ENCODE measurements at places on chromosomes 6 and 20.

DNA sequence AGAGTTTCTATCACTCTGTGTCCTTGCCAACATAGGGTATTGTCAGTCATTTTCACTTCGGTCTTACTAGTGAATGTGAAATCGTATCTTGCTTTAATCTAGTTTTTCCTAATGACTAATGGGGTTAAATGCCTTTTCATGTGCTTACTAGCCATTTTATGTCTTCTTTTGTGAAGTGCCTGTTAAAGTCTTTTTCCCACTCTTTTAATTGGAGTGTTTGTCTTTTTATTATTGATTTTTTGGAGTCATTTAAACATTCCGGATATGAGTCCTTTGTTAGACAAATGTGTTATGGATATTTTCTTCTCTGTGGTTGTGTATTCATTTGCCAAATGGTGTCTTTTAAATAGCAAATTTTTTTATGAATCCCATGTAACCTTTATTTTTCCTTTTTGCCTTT is 194.6 kb downstream of the CDH26 start:
- DNase-seq = no peak

GRCh38 chr6:53432318-53433161 is 83.8 kb upstream of the ELOVL5 start:
- no peak for DNase-seq

- DNase-seq = no peak
Observed at GRCh38 chr6:64037427-64037826, 401.8 kb downstream of the PHF3 start.

DNA sequence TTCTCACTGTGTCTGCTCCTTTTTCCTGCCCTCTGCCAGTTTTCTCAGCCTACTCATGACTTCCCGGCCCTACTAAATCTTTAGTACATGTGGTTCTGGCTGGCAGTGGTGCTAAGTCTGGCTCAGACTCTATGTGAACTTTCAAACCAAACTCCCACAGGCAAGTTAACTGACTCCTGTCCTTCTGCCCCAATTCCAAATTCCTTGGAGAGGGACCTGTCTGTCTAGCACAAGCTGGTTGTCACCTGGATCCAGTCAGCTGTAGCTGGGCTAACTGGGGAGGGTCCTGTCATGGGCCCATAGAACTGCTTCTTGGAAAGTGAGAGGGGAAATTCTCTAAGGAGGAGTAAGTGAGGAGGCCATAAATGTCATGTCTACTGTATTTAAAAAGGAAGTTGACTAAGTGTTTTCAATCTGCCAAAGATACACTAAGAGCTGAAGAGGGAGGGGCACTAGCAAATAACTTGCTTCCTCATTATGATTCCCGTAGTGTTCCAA is 240.1 kb downstream of the KCNQ5 start:
- DNase-seq = no peak

DNA sequence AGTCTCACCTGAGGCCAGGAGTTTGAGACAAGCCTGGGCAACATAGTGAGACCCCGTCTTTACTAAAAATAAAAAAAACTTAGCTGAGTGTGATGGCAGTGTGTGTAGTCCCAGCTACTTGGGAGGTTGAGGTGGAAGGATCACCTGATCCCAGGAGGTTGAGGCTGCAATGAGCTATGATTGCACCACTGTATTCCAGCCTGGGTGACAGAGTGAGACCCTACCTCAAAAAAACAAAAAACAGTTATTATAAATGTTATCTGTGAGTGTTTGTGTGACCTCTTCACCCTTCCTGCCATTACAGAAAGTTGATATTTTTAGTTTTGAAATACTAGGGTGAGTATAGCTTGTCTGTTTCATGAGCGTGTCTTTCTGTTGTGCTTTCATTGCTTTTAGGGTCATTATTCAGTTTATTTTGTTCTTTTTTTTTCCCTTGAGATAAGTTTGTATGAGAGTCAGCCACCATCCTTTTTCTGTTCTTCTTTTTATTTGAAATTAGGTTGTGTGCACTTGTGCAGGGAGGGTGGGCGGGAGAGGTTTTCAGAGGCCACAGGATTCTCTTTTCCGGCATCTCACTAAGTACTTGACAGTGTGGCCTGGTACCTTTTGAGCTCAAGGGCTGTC is 26.2 kb downstream of the CDYL start:
- no peak for DNase-seq

GRCh38 chr6:99905209-99906106 is 88.6 kb downstream of the MCHR2 start:
- no peak for DNase-seq

GRCh38 chr6:48564036-48564820 is 453.2 kb upstream of the PTCHD4 start:
- DNase-seq = no peak

DNA sequence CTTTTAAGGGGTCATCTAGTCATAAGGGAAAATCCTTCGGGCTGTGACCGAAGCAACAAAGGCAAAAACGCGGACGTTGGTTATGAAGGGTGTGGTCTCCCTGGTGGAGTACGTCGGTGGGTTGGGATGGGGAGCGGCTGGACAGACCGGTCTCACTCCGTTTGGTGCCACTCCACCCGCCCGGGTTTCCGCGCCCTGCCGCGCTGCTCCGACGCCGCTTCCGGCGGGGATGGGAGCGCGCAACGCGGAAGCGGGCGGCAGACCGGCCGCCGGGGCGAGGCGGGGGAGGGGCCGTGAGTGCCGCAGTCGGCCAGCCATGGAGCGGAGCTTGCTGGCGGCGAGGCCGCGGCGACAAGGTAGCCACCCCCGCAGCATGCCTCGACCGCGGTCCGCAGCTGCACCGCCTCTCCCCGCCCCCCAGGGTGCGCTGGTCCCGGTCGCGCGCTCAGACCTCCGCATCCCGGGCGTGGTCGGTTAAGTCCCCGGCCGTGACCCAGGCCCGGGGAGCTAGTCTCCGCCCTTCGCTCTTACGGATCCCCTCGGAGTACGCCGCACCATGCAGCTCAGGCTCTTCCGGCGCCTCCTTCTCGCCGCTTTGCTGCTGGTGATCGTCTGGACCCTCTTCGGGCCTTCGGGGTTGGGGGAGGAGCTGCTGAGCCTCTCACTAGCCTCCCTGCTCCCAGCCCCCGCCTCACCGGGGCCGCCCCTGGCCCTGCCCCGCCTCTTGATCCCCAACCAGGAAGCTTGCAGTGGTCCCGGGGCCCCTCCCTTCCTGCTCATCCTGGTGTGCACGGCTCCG is at the start of gene B3GALT4:
TSS of gene B3GALT4 (plus strand) at position 260 of the 799 bp plus-strand sequence. CDS start at position 557, 297 bp downstream.
- no peak for DNase-seq

DNA sequence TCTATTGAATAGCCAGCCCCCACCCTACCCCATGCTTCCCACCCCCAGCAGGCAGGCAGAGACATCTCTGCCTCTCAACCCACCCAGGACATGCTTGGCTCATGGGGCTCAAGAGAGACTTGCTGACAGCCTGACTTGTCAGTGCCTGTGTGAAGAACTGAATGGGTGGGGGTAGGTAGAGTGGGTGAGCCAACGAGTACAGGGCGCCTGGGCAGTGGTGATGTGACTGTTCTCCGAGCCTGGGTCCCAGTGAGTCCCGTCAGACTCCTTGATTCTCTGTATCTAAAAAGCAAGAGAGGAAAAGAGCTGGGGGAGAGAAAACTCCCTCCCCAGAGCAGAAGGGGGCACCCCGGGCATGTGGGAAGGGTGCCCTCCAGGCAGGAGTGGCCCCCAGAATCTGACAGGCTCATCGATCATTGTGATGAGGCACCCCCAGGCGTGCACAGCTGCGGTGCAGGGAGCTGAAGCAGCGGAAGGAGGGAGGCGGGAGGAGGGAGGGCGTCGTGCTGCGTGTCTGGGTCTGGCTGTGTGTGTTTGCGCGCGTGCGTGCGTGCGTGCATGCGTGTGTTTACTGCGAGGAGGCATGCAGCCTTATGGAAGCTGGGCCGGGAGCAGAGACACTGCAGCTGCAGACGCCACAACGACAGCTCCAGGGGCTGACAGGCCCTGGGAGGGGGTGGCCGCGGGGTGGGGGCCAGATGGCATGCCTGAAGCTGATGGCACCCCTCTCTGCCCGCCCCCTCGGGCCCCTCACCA is 40.2 kb downstream of the FOXP4 start:
- no peak for DNase-seq

GRCh38 chr6:136435101-136435500 is 115.1 kb downstream of the MAP7 start:
- no peak for DNase-seq

GRCh38 chr20:43372051-43372450 is 85.6 kb upstream of the SRSF6 start:
- DNase-seq = no peak

GRCh38 chr6:138953451-138953850 is 34.6 kb downstream of the REPS1 start:
- DNase-seq = no peak

- DNase-seq = no peak
Observed at GRCh38 chr6:98957450-98957849, 9.7 kb upstream of the FBXL4 start.

DNA sequence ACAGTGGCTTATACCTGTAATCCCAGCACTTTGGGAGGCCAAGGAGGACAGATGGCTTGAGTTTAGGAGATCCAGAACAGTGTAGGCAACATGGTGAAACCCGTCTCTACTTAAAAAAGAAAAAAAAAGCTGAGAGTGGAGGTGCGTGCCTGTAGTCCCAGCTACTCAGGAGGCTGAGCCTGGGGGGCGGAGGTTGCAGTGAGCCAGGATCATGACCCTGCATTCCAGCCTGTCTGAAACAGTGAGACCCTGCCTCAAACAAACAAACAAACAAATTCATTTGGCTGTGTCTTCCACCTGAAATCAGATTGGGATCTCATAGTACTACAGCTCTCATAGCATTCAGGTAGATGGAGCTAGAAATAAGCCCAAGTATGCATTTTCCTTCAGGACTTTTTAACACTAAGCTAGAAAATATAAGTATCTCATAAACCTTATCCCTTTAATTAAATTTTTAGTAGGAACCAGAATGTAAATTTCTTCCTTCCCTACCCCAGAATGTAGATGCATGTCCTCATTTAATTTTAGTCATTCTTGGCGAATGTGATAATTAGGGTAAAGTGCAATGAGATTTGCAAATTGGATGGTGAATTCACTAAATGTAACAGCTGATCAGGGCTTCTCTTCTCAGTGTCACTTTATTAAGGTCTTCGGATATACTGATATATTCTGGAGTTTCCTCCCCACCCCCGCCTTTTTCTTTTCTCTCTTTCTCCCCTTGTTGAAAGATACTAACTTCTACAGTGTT is 190.4 kb downstream of the CDKAL1 start:
- DNase-seq = no peak

- no peak for DNase-seq
Observed at GRCh38 chr6:12479881-12480280, 189.7 kb downstream of the EDN1 start.

GRCh38 chr6:51554029-51554428 is 533.4 kb downstream of the PKHD1 start:
- DNase-seq = no peak

DNA sequence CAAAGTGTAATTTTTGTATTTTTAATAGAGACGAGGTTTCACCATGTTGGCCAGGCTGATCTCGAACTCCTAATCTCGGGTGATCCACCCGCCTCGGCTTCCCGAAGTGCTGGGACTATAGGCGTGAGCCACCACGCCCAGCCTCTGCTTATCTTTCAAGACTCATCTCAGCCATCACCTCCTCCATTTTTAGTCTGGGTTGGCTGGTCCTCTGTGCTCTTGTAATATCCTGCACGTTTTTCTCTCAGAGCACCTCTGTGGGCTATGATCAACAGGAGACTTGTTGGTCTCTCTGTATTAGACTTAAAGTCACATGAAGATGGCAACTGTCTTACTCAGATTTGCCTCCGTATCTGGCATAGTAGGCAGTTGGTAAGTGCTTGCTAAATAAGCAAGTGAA is 7.6 kb downstream of the NOTCH4 start:
- DNase-seq = no peak

DNA sequence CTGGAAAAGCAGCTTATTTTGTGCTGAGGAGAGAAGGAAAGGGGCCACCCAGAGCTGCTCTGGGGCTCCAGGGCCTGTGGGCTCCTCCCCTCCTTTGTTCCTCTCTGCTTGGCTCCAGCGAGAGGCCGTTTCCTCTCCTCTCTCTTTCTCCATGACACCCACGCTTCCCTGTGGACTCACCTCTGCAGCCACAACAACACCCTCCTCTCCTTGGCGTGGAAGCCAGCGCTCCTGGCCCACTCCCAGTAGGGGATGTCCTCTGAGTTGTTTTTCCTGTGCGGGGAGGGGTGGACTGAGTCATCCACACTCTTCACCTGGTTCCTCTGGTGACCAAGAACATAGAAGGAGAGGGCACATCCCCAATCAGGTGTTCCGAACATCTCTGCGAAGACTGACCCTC is 4.9 kb upstream of the CDSN start:
- no peak for DNase-seq

DNA sequence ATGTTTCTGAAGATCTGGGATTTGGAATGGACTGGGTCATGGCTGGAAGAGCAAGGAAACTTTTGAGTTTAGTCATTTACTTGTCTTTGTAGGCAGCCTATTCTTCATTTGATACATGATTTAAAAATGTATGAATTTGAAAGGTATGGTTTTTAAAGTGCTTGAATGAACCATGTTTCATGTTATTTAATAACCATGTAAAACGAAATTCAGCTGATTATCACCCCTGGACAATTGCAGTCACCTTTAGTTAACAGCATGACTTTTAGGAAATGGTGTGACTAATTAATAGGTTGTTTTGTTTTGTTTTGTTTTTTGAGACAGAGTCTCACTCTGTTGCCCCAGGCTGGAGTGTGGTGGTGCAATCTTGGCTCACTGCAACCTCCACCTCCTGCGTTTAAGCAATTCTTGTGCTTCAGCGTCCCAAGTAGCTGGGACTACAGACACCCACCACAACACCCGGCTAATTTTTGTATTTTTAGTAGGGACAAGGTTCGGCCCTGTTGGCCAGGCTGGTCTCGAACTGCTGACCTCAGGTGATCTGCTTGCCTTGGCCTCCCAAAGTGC is 2.1 kb downstream of the STX11 start:
- no peak for DNase-seq

DNA sequence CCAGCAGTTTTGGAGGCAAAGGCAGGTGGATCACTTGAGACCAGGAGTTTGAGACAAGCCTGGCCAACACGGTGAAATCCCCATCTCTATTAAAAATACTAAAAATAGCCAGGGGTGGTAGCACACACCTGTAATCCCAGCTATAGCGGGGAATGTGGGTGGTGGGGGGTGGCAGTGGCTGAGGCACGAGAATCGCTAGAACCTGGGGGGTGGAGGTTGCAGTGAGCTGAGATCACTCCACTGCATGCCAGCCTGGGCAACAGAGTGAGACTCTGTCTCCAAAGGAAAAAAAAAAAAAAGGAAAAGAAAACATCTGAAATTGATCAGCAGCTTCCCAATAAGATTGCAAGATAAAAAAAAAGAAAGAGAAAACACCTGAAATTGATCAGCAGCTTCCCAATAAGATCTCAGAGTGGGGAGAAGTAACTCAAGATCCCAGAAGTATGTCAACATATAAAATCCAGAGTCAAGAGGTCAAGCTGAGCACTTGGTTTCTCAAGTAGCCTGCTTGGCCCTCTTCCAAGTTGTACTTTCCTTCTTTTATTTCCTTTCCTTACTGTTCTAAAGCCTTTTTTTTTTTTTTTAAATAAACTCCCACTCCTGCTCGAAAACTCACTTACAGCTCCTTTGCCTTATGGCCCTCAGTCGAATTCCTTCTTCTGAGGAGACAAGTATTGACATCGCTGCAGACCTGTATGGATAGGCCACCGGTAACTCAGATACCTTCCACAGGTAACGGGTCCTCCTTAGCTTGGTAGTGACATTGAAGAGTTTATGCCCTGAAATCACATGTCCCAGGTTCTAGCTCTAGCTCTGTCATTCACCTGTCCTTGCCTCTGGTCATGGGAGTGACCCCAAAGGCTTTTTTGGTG is 368.5 kb upstream of the SYNCRIP start:
- DNase-seq = no peak

- no peak for DNase-seq
Observed at GRCh38 chr6:52535711-52536423, 41.0 kb downstream of the TRAM2 start.

GRCh38 chr20:39778847-39779604 is 816.9 kb downstream of the DHX35 start:
- DNase-seq = no peak

Data from stimulated activated CD4-positive, alpha-beta T cell treated with anti-CD3 and anti-CD28 coated beads, Interleukin-1b, Interleukin-23, amount 100 ng/mL, for 1 hour (primary cell).